Activated CD4-positive, alpha-beta T cell treated with anti-CD3 and anti-CD28 coated beads, Interleukin-2, amount 10 ng/mL, durations not matched to agents 7 days and 5 days (primary cell): ENCODE measurements at places on chromosomes 7 and 10.

- no peak for DNase-seq
Observed at GRCh38 chr7:51517187-51517586, 200.6 kb upstream of the COBL start.

- no peak for DNase-seq
Observed at GRCh38 chr7:93949423-93949822, 27.9 kb downstream of the GNG11 start.

GRCh38 chr10:77791506-77791905 is 135.0 kb downstream of the DLG5 start:
- no peak for DNase-seq

- DNase-seq: no peak
Observed at GRCh38 chr7:31125171-31125570, 73.1 kb downstream of the ADCYAP1R1 start.

- DNase-seq: no peak
Observed at GRCh38 chr7:27099453-27100370, 2.8 kb downstream of the HOXA2 start.

DNA sequence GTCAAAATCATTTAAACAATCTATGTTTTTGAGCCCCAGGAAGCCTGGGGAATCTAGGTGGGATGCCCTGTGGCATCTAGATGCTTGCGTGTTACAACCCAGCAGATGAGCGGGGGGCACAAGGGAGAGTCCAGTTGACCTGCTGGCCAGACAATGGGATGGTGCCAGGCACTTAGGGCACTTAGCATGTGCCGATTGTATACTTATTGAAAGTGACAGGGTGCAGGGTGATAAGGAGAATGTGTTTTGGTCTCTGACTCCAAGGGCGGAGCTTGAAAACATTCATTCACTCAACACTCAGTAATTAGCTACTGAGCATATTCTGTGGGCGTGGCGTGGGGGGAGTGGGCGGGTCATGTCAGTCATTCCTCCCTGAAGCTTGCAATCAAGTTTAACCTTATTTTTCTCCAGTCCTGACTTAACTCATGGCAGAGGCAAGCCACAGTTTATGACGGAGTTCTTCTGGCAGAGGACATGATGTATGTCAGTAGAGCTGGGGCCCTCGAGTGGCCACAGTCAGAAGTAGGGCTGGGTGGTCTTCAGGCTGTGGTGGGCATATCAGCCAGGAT is 115.1 kb downstream of the PRKCQ start:
- DNase-seq: no peak

DNA sequence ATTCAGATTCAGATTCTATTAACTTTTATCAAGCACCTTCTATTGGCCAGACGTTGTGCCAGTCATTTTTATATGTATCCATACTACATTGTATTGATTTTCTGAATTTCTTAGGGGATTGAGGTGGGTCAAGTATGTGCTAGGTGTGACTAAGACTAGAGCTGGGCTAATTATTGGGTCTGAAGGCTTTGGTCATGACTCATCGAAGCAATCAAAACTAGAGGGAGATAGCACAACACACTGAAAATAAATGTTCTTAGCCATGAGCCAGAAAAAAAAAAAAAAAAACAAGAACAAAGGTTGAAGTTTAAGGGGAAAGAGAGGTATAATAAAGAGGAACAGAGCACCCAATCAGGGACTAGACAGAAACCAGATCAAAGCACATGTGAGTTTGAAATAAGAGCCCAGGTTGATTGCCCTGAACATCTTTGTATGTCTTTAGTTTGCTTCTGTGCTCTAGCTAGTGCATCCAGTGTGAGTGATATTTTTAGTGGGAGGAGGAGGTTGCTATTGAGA is 171.6 kb upstream of the FOXP2 start:
- no peak for DNase-seq

- DNase-seq: no peak
Observed at GRCh38 chr7:28573059-28573553, 160.8 kb downstream of the CREB5 start.

DNA sequence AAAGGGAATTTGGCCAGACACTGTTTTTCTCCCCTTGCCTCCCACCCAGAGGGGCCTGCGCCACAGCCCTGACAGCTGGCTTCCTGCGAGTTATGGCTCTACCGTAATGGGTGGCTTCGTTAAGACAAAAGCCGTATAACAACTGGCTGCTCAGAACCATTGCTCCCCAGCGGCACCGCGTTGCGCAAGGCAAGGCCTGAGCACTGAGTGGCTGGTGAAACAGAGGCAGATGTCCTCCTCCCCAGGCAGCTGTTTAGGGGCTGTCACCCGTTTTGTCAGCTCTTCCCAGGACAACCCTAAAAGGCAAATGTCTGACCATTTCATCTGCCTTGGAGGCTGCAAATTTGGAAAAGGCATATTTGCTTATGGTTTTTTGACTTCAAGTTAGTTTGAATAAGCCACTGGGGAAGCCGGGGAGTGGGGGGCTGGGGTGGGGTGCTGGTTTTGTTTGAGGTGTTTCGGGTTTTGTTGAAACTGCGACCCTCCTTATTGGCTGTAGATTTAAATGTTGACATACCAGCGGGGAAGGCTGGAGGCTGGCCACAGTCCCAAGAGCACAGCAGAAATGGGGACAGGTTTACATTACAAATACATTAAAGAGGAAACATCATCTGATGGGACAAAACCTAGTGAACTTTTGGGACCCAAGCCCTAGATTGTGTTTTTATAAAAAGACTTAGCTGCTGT is 681 bp upstream of the SPOCK2 start:
- DNase-seq: peak; percentile 64

- DNase-seq: no peak
Observed at GRCh38 chr7:76278540-76278939, 23.9 kb upstream of the HSPB1 start.

GRCh38 chr10:103231047-103231551 is 14.6 kb upstream of the RPEL1 start:
- DNase-seq: no peak

- no peak for DNase-seq
Observed at GRCh38 chr7:103856929-103857328, 132.5 kb downstream of the RELN start.

DNA sequence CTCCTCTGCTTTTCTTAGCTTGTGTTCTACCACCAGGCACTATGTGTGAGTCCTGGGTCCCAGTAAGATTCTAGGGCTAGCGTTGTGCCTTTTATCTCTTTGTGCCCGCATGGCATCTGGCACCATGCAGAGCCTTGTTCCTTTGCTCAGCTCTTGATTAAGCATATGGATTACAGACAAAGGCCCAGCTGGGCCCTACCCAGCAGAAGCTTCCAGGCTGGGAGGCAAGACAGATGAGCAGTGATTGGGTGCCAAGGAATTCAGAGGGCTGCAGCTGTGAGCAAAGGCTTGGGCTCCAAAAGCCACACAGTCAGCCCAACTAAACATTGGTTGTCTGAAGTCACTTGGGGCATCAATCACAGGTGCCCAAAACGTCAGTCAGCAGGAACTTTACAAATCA is 2.0 kb downstream of the ACSM6 start:
- DNase-seq: no peak

DNA sequence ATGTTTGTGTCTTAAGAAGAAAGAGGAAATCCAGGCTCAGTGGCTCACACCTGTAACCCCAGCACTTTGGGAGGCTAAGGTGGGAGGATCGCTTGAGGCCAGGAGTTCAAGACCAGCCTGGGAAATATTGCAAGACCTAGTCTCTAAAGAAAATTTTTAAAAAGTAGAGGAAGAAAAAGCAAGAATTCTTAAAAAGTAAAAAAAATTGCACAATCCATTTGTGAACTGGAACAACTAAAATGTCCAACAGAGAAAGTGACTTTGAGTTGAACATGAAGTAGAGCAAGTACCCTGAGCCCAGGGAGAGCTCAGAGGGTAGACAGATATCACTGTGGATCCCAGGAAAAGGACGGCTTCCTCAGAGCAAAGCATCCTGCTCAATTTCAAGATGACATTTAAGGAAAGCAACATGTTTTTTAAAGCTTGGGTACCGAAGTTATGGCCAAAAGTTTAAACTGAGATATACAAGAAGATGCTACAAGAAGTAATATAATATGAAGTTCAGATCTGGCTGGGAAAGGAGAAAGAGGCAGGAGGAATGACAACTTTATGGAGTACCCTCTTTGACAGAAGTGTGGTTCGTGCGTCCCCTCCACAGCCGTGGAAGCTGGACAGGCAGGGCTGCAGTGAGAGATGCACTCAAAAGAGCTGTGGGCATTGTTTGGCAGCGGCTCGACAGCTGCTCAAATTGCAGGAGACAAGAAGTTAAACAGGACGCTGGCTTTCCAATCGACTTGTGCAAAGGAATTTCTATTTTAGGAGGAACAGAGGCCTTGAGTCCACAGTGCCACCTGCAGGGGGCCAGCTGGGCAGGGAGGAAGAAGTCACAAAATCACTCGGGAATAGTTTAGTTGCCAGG is 201.3 kb downstream of the JCAD start:
- no peak for DNase-seq

DNA sequence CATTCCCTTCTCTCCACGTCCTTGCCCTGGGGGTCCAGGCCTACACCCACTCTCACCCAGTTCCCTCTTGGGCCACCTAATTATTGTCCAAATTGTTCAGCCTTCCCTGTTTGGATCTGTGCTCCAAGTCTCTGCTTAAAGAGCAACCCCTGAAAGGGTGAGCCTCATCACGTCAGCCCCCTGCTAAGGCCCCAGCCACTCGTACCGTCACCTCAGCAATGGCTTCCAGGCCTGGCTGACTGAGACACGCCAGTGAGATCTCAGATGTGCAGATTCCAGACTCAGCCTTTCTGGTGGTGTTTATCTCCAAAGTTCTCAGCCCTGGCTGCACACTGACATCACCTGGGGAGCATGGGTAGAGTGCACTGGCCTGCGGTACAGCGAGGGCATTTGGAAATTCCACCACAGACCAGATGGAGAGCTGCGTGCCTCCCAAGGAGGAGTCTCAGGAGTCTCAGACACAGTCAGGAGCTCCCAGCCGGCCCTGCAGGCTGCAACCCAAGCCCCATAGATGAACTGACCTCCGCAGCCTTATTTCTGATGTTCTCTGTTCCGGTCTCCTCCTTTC is 87.5 kb downstream of the PRKAG2 start:
- no peak for DNase-seq

- DNase-seq: no peak
Observed at GRCh38 chr10:119616882-119617570, 20.3 kb upstream of the TIAL1 start.

- DNase-seq: no peak
Observed at GRCh38 chr7:145884716-145885514, 231.7 kb upstream of the CNTNAP2 start.

DNA sequence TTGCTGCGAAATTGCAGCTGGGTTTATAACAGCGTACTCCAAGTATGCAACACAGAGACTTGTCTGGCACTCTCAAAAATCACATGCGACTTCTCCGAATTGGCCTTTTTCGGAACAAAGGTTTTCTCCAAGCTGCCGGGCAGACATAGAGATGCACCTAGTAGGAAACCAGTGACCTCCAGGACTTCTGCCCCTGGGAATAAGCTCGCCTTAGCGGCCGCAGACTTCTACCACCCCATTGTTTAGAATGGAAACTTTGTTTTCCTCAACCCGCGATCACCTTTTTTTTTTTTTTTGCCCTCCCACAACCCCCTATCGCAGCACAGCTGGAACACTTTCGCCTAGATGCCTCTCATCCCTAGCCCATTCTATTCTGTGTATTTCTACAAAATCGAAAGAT is 4.9 kb upstream of the HOXA10 start:
- DNase-seq: no peak

- DNase-seq: no peak
Observed at GRCh38 chr10:8794860-8795259, 740.4 kb downstream of the GATA3 start.

DNA sequence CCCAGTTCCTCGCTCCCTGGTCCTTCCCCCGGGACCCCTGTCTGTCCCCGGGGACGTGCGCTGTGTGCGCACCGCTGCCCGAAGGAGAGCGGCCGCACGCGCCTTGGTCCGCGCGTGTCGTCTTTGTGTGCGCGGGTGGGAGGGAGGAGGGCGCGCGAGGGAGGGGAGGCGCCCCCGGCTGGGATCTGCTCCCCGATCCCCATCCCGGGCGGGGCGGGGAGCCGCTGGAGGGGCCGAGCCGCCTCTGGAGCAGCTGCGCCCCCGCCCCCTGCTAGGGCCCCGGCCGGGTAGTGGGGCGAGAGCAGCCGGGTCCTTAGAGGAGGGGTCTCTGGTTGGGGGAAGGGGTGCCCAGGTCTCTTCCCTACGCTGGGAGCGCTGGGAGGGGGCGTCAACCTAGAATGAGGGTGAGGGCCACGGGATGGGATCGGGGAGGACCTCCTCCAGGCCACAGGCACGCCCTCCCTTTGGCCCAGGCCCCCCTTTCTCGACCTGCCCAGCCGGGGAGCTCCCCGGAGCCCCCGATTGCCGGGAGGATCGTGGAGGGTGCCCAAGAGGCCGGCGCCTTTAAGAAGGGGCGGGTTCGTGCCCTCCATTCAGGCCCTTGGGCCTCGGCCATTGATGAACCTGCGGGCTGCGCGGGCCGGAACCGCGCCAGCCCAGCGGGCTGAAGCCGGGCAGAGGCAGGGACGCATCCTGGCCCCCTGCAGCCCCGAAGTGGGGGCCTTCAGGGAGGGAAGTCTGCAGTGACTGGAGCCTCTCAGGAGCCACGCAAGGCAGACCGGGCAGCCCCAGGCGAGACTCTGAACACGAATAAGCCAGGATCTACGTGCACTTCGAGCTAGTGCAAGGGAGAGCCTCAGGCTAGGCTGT is 678 bp downstream of the SH2B2 start:
- DNase-seq: no peak

- no peak for DNase-seq
Observed at GRCh38 chr10:133401981-133402725, 8.2 kb downstream of the MTG1 start.

- peak; percentile 6 for DNase-seq
Observed at GRCh38 chr7:29035044-29035740, 77.1 kb upstream of the TRIL start.

DNA sequence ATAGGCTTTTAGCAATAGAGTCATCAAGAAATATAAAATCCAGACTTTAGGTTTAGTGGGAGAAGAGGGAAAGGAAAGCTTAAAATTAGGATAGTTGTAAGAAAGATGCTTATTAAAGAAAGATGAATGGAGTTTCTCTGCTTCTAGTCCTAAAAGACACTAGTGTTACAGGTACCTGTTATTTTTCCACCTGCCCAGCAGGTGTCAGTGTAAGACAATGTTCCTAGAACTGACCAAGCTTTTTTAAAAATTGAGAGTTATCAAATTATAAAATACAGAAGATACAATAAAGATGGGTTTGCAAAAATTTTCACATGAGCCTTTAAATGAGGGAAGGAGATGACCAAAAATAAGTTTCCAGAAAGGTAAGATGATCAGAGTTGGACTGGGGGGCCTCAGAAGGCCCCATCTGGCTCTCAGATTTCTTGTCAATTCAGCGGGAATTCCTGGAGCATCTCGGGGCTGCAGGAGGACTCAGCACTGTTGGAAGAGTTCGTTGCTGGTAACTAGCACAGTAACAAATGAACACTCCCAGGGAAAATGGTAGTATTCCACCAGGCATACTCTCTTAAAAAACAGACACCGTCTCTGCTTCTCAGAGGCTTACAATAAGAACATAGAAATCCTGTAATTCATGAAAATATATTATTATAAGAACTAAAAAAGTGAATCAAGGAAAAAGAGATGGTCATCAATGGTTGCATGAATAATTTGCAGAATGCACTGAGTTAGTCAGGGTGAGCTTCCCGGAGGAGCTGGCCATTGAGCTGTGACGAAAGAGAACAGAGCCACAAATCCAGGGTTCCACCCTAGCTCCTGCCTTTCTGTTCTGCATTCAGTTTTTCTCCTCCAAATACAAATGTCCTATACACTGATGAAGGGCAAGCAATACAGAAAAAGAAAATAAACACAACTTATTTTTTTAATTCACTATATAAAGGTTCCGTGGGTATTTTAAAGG is 71.8 kb upstream of the PIK3CG start:
- peak; percentile 63 for DNase-seq
